ENCODE measurements at places on chromosomes 4 and X. TPM values are rescaled to one million over a fixed set of nuclear protein-coding genes. Genes with fewer than 3 reads are reported as not detected.

AMER1 gene
- total RNA-seq: 1.4 TPM

SMIM31 gene
- not detected for total RNA-seq

FAM156A gene
- 4.9 TPM for total RNA-seq

AP1AR gene
- total RNA-seq: 25.4 TPM

TMPRSS11F gene
- total RNA-seq: not detected

FAM236A gene
- total RNA-seq: not detected

GSX2 gene
- total RNA-seq: not detected

GAGE12J gene
- total RNA-seq: not detected

ATP8A1 gene
- 4.0 TPM for total RNA-seq

GRIA3 gene
- not detected for total RNA-seq

TMEM175 gene
- total RNA-seq: 16.7 TPM

RHOXF2B gene
- total RNA-seq: not detected

UGT2B11 gene
- not detected for total RNA-seq

ARSH gene
- total RNA-seq: not detected

GATB gene
- total RNA-seq: 21.3 TPM

SPANXA1 gene
- not detected for total RNA-seq

GAGE12E gene
- total RNA-seq: not detected

GAK gene
- 146 TPM for total RNA-seq

PDE6B gene
- total RNA-seq: not detected
